ENCODE measurements at places on chromosomes 7 and 10.

DNA sequence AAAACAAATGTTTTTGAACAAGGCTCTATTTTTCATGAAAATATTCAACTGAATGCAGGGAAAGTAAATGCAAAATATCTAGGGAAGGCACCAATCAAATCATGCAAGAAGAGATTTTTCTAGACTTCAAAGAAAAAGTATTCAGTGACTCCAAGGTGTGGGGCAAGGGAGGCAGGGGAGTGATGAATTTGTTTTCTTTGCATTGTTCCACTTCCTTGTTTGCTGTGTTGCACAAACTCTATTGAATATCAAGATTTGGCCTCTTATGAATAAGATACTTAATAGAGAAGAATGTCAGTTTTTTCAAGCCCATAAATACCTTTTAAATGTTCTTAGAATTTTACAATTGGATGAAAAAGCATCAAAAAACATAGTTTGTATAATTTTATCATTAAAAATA is 26.4 kb downstream of the STEAP1 start:
- DNase-seq = no peak

GRCh38 chr10:18450298-18450697 is 201.1 kb downstream of the NSUN6 start:
- no peak for DNase-seq

DNA sequence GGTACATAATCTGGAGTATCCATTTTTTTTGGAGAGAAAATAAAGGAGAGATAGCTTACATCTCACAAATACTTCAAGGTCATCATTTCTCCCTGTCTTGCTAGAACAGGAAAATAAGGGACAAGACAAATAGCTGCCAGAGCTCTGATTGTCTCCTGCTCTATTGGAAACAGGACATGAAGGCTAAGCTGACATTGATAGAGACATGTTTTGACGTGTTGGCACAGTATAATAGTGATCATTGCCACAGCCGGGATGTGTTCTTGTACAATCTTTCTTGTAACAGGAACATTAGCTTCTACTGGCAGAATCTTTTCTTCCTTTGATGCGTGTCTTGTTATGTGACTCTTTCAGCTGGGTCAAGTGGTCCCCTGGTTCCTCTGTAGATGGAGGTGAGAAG is 279.3 kb upstream of the MTPN start:
- DNase-seq = no peak

DNA sequence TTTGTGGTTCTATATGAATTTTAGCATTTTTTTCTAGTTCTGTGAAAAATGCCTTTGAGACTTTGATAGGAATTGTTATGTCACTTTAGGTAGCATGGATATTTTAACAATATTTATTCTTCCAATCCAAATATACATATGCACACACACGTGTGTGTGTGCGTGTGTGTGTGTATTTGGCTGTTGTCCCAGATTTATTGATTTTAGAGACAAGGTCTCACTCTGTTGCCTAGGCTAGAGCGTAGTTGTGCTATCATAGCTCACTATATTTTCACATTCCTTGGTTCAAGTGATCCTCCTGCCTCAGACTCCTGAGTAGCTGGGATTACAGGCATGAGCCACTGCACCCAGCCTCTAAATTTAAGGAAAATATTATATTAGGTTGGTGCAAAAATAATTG is 162.5 kb upstream of the TRIM24 start:
- DNase-seq = no peak

DNA sequence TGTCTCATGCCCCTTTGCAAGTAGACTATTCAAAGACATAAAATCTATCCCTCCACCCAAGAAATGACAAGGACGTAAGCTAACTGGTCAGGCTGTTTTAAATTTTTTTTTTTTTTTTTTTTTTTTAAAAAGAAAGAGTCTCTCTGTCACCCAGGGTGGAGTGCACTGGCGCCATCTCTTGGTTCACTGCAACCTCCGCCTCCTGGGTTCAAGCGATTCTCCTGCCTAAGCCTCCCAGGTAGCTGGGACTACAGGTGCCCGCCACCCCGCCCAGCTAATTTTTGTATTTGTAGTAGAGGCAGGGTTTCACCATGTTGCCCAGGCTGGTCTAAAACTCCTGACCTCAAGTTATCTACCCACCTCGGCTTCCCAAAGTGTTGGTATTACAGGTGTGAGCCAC is 11.2 kb downstream of the TRA2A start:
- peak; percentile 39 for DNase-seq

GRCh38 chr10:63711867-63712716 is 190.9 kb downstream of the REEP3 start:
- peak; percentile 48 for DNase-seq

GRCh38 chr10:132471484-132471883 is 66.1 kb upstream of the INPP5A start:
- DNase-seq = no peak

- no peak for DNase-seq
These were observed 11.4 kb downstream of the AKR1C3 start for GRCh38 chr10:5105626-5106025.
